Cardiac ventricle fibroblast (primary cell): ENCODE measurements at places on chromosomes 13 and 19. TPM values are rescaled to one million over a fixed set of nuclear protein-coding genes. Genes with fewer than 3 reads are reported as not detected.

The TMEM190 gene
- not detected in 2 replicates for total RNA-seq

The CCL25 gene
- total RNA-seq: not detected in 2 replicates

The OR7G2 gene
- total RNA-seq: not detected in 2 replicates

The NEK3 gene
- 5.1 and 6.1 TPM in 2 replicates for total RNA-seq

The OR7D2 gene
- total RNA-seq: not detected in 2 replicates

The ARHGAP33 gene
- total RNA-seq: 0.44 and 2.0 TPM in 2 replicates

The ZNF578 gene
- total RNA-seq: 3.2 and 4.7 TPM in 2 replicates

The ZNF844 gene
- 5.4 and 5.5 TPM in 2 replicates for total RNA-seq

The LILRA1 gene
- total RNA-seq: not detected in 2 replicates

The SLC8A2 gene
- total RNA-seq: not detected in 2 replicates

The VSTM2B gene
- not detected in 2 replicates for total RNA-seq

The GDF15 gene
- total RNA-seq: 19.3 and 20.2 TPM in 2 replicates

The PSG2 gene
- total RNA-seq: not detected in 2 replicates
